ENCODE measurements at places on chromosomes 7 and 10.

GRCh38 chr10:47286591-47287315 lies 13.2 kb upstream of the GDF10 start:
- DNase-seq = no peak

DNA sequence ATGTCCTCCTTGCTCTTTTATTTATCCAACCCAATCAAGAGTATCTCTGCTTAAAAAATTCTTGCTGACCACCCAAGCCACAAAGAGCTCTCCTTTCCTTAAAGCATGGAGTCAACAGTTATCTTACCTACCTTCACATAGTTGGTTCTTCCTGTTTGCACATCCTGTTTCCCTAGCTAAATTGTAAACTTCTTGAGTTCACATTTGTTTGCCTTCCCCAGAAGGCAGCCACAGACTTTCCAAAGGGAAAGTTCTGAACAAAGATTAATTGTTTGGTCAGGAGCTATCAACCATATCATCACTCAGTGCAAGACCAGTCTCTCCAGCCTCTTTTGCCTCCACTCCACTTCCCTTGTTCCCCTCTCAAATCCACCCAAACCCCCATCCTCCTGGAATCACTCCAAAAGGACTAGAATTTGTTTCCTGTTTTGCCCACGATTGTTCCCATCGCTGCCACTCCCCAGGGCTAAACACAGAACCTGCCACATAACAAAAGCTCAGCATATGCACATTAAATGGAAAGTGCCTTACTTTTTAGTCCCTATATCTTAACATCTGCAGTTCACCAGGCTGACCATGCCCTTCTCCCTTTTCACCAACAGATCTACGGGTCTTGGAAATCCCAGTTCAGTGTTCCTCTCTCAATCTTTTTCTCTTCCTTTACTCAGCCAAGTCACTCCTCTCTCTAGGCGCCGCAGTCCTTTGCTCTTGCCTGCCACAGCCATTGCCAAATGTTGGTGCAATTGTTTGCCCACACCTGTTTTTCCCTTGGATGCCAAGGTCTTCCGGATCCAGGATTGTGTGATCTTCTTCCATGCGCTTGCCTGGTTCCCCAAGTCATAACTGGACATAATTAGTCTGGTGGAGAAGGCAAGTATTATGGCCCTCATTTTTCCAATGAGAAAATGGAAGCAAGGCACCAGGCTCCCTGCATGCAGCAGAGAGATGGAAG lies 265.5 kb downstream of the KCNMA1 start:
- no peak for DNase-seq

DNA sequence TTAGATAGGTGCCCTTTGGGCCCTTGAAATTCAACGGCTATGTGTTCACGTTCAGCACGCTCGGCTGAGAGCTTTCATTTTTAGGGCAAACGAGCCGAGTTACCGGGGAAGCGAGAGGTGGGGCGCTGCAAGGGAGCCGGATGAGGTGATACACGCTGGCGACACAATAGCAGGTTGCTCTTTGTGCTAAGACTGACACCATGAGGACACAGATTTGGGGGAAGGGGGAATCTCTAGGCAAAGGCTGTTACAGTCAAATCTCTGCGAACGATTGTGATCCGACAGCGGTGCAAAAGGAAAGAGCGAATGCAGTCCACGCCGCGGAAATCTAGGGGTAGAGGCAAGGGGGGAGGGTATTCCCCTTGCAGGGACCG lies 667 bp downstream of the KLLN start:
- peak; percentile 75 for DNase-seq

DNA sequence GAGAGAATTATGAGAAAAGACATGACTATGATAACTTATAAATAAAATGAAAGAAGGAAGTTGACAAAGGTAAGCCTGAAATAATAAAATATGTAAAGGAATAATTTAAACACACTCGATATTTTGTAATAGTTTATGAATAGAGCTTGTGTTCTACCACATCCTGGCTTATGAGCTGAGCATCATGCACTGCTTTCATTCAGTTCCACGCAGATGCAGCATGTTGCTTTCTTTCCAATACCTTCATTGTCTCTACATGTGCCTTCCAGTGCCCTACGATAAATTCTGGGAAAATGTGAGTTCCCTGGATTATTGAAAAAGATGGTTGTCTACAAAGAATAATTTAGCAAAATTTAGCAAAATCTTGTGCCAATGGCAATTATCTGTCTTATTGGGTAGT lies 398.9 kb upstream of the SEMA3C start:
- DNase-seq = no peak

DNA sequence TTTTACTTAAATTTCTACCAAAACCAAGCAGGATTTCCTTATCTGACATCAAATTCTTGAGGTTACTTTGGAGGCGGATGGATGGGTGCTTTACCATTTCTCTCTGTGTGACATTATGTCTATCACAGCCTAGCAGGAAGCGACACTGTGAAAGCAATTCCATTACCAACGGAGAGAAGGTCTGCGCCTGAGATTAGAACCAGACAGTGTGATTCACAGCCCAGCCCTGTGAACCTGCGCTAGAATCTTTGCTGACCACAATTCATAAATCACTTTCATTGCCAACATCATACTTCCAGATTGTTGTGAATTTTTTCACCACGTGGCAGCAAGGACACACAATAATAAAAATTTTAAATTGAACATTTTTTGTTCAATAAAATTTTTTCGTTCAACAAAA lies 126.5 kb downstream of the CUBN start:
- peak; percentile 89 for DNase-seq

DNA sequence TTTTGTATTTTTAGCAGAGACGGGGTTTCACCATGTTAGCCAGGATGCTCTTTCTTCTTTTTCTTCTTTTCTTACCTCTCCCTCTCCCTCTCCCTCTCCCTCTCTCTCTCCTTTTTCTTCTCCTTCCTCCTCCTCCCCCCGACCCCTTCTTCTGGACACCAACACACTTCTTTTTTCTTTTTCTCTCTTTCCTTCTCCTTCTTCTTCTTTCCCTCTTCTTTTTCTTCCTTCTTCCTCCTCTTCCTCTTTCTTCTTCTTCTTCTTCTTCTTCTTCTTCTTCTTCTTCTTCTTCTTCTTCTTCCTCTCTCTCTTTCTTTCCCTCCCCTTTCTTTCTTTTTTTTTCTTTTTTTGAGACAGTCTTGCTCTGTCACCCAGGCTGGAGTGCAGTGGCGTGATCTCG lies 14.0 kb downstream of the MMD2 start:
- no peak for DNase-seq

DNA sequence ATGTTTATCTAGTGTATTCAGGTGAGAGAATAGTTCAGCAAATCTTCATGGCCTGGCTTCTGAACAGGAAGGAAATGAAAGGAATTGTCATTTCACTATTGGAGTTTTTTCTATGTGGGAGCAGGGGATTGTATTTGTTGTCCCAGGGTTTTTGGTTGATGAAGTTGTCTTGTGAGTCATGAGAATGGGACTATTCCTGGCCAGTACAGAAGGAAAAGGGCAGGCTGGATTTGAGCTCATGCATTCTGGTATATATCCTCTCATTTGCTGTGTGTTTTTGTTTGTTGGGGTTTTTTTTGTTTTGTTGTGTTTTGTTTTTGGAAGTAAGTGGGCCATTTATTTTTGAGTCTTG lies 101.2 kb upstream of the MKLN1 start:
- no peak for DNase-seq

GRCh38 chr10:45418417-45418848 lies 44.4 kb downstream of the ALOX5 start:
- no peak for DNase-seq

DNA sequence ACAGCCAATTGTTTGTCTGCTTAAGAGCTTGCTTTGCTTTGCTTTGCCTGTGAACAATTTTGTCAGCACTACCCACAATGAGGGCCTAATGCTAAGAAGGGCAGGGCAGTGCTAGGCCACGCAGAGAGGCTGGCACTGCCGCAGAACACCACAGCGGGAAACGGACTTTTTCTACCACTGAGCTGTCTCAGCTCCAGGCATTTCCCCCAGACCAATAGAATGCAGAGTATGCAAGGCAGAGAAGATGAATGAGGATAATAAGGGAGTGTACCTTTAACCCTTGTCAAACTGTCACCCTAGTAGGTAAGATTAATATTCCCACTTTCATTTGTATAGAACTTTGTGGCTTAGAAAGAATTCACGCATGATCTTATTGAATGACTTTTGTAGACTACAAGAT lies 104.5 kb downstream of the SH3PXD2A start:
- no peak for DNase-seq

- DNase-seq = no peak
These were observed 134.3 kb downstream of the HTR7 start for GRCh38 chr10:90723416-90724068.

DNA sequence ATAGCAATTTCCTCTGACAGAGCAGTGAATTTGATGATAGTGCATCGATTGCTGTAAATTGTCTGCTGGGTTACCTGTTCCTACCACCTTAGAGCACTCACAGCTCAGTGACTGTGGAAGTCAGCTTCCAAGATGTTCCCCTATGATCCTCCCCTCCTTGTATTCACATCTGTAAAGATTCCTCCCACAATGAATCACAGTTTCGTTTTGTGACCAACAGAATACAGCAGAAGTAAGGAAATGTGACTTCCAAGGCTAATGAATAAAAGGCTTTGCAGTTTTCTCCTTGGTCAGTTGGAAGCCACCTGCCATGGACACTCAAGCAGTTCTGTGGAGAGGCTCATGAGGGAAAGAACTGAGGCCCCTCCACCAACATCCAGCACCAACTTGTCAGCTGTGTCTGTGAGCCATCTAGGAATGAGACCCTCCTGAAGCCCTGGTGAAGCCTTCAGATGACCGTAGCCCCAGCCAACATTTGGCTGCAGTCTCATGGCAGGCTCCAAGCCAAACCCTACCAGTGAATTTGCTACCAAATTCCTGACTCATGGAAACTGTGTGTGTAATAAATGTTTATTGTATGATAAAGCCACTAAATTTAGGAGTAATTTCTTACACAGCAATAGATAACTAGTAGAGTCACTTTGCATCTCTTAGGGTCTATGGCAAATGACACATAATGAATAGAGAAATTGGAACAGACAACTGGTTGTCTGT lies 309.5 kb upstream of the NPVF start:
- no peak for DNase-seq

DNA sequence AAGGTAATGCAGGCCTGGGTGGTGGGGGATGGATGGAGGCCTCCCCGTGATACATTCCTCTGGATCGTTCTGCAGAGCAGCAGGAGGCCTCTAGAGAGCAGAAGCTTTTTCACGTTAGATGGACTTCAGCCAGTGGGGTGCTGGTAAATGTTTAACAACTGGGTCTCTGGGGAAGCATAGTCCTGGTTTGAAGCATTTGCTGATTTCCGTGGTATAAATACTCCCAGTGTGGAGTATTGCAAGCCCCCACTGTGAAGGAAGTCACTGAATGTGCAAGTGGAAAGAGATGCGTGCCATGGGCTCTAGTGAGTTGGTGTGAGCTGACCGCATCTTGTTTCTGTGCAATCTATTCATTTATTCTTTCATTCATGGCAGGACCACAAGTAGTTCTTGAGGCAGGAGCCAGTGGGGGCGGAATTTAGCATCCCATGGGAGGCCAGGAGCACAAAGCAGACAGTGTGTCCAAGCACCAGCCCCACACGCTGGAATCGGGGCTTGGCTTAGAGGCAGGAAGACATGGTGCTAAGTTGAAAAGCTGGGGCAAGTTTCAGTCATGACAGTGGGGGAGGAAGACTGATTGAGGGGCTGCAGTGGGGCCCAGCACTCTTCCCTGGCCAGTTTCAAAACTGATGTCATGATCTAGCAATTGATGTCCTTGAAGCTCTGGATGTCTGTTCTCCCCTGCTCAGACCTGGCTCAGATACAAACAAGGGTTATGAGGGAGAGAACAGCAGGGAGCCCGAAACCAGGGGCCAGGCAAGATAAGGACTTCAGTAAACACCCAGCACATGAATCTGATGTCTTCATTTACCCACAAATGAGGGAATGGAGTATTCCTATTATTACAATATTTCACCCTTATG lies 280.9 kb upstream of the LYZL1 start:
- no peak for DNase-seq

- no peak for DNase-seq
These were observed 82.9 kb upstream of the ANLN start for GRCh38 chr7:36306722-36307121.

DNA sequence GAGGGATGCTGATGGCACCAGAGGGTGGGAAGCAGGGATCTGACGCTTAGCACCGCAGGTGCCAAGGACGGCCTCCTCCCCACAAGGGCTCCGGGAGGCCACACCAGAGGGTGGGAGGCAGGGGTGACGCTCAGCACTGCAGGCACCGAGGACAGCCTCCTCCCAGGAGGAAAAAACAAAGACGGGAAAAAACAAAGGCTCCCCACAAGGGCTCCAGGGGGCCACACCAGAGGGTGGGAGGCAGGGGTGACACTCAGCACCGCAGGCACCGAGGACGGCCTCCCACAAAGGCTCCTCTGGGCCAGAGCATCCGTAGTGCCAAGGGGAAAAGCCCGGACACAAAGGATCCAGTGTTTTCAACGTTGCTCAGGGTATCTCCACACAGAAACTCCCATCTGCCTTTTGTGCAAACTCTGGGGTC lies 25.6 kb downstream of the DIP2C start:
- DNase-seq = no peak

DNA sequence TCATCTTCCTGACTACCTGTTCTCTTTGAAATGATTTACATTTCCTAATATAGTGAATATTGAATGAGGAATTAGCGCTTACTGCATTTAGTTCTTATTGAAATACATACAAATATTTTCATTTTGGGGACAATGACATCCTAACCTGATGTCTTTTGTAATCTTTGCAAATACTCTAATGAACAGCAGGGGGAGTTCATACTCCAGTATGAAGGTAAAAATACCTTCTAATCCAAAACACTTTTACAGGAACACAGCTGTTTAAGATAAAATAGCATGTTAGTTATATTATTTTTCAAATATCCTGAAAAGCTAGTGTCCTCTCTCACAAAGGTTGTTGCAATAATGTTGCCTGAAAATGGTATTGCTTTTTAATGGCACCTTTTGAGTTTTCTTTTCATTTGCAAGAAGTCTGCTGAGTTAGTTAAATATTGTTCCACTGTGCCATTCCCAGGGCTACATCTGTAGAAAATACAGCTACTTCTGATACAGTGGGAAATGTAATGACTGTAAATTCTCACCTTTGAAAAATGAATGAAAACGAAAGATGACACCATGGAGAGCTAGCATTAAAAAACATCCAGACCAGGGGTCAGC lies 400.0 kb downstream of the PHF14 start:
- no peak for DNase-seq

DNA sequence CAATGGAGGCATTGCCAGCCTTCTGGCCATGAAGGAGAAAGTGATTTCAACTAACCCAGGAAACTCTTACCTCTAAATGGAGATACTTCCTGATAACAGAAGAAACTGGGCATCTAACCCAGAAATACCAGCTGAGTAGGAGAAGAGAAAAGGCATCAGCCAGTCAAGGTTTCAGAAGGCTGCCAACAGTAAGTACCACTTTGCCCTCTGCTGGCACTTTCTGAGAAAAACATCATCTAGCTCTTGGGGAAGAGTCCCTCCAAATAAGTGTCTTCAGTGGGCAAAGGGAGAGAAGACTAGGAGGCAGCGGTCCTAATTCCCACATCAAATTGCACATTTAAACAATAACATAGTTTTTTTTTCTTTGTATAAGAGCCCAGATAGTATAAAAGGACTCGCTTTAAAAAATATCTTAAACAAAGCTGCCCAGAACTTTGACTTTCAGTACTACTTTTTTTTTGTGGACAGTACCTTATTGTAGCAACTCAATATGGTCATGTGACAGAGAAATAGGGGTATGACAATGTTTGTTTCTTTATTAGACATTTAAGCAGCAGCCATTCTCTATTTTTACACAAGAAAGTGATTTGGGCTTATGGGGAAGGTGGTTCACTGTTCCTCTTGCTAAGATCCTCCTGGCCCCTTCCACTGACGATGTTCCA lies 157.3 kb downstream of the CTTNBP2 start:
- no peak for DNase-seq

GRCh38 chr7:139004321-139005090 lies 23.3 kb upstream of the KIAA1549 start:
- DNase-seq = no peak

GRCh38 chr7:28729281-28729680 lies 228.8 kb downstream of the TRIL start:
- no peak for DNase-seq
